Activated CD4-positive, alpha-beta T cell treated with anti-CD3 and anti-CD28 coated beads, Interleukin-2, amount 50 U/mL, for 16 hours (primary cell): ENCODE measurements at places on chromosomes 6 and 20.

DNA sequence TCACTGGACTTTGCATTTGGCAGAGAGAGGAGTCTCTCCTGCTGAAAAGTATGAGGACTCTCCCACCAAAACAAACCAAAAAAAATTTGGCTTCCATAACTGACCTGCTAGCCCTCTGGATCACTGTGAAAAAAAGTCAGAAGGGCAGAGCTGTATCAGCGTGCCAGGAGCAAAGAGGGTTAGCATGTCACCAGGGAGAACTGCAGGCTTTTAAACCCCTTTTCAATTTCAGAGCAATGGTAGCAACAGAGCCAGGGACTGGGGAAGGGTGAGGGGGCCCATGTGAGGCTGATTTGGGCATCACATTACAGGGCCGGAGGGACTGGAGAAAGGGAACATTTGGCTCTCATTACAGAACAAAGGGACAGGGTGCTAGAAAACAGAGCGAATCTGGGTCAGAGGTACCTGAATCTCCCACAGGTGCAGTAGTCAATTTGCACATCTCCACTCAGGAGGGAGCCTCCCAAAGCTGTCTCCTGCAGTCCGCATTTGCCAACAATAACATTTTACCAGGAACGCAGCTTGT lies 185.7 kb upstream of the EYA4 start:
- no peak for DNase-seq

GRCh38 chr6:157952861-157953351 lies 28.8 kb upstream of the SYNJ2 start:
- no peak for DNase-seq

DNA sequence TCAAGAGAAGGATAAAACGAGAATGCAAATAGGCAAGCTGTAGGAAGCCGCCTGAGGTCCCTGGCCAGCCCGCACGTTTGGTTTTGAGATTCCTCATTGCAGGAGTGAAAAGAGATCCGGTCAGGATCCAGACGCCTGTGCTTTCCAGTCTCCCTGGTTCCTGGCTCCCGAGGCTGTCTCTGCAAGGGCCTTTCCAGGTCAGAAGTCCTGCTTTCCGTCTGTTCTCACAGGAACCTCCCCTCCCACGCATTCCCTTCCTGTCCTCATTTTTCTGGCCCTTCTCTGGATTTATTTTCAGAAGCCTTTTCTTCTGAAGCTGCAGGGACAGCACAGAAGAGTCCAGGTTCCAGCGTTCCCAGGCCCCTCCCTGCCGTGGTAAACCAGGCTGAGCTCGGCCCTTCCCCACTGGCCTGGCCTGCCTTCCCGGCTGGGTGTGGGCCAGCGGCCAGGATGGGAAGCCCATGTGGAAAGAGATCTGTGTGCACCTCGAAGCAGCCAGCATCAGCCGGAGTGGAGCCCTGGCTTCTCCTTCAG lies 54.0 kb downstream of the TMEM242 start:
- no peak for DNase-seq

DNA sequence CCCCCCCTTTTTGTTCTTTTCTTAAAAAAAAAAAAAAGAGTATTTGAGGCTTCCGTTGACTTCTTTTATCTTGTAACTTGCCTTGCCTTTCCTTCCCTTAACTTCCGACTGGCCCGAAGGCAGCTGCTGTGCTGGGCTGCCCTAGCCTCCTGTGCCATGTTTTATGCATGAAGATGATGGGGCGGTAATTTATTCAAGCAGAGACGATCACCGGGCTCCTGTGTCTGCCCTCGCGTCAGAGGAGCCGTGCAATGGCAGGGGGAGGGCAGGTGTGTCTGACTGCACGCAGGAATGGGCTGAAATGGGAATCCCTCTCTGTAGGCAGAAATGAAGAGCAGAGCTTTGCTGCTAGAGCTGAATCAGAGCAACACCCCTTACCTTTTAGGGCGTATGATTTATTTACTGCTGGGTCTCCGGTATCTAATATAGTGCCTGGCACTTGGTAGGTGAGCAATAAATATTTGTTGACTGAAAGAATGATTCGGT lies 106.3 kb upstream of the RIPOR2 start:
- peak; percentile 46 for DNase-seq

DNA sequence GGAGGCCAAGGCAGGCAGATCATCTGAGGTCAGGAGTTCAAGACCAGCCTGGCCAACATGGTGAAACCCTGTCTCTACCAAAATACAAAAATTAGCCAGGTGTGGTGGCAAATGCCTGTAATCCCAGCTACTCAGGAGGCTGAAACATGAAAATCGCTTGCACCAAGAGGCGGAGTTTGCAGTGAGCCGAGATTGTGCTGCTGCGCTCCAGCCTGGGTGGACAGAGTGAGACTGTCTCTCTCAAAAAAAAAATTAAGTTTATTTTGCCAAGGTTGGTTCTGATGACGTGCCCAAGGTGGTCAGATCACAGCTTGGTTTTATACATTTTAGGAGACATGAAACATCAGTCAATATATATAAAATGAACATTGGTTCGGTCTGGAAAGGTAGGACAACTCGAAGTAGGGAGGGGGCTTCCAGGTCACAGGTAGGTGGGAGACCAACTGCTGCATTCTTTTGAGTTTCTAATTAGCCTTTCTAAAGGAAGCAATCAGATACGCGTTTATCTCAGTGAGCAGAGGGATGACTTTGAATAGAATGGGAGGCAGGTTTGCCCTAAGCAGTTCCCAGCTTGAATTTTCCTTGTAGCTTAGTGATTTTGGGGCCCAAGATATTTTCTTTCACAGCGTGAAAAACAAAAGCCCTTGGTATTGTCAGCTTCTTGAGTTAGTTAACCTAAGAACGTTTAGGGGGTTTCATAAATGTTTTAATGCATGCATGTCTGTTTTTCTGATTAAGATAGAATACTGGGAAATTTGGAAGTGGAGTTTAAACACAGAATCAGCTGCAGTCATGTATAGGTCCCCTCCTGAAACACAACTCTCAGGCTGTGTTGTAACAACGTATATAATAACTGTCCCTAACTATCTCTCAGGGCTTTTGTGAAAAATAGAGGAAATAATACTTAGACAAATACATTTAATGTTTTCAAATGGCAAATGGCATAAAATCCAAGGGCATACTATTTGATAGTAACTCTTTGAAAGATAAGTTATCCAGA lies 16.7 kb downstream of the ACOT13 start:
- DNase-seq: no peak

DNA sequence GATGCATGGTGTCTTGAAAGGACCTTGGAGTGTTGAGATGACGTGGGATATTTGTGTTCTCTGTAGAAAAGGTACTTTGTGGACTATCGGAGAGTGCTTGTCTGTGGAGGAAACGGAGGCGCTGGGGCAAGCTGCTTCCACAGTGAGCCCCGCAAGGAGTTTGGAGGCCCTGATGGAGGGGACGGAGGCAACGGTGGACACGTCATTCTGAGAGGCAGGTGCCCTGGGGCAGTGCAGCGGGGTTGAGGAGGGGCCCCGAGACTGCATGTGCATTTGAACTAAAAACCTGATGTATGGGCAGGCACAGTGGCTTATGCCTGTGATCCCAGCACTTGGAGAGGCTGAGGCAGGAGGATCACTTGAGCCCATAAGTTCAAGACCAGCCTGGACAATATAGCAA lies 12.9 kb downstream of the MTG2 start:
- DNase-seq: no peak

DNA sequence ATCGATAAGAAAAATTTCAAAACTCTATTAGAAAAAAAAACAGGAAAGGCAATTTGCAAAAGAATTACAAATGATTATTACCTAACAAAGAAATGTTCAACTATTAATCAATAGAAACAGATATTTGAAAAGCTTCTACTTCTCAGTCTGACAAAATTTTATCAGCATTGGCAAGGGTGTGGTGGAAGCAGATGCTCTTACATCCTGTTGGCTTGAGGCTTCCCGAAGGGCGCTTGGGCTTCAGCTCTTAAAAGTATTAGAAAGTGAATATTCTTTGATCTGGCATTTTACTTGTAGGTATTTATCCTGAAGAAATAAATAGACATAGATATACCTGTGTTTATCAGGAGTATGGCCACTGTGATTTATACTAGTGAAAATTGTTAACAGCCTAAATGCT lies 38.7 kb downstream of the SLC35D3 start:
- no peak for DNase-seq
